ENCODE measurements at places on chromosomes 7 and 10.

- DNase-seq = peak; percentile 43
These were observed 36.6 kb downstream of the ATRNL1 start for GRCh38 chr10:115129752-115130151.

GRCh38 chr7:6121141-6121540 is 90.0 kb downstream of the ANKRD61 start:
- peak; percentile 47 for DNase-seq

DNA sequence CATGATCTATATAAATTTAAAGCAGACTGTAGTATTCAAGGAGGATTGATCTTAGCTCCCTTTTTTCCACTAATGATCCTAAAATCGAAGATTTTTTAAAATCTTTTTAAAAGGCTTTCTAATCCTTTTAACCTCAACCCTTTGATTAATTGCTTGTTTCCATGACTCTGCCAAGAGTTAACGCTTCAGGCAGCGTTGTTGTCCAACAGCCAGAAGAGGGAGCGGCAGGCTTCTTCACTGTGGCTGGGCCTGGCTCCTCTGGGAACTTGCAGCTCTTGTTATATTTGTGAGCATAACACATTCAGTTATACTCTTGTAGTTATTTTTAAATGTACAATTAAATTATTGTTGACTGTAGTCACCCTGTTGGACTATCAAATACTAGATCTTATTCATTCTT is 26.3 kb downstream of the CRCP start:
- DNase-seq = peak; percentile 88

GRCh38 chr10:124644236-124644635 is 99.9 kb downstream of the FAM53B start:
- DNase-seq = no peak

DNA sequence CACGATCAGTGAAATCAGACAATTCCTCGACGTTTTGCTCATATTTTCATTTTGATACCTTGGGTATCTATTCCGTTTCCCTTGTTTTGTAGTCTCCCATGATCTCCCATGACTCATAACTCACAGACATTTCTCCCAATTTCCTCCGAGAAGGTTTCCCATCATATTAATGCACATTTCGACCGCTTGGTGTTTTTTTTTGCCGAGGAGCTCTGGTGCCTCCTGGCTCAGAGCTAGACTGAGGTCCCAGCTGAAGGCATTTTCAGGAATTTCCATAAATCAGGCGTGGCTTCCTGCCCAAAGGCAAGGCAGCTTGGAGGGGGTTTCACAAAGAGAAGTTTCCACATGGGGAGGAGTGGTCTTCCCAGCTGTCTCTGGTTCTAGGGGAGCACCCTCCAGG is 148.2 kb upstream of the TNS3 start:
- DNase-seq = peak; percentile 17
